Glutamatergic neuron (in vitro differentiated cells): ENCODE measurements at places on chromosomes 3 and 15.

DNA sequence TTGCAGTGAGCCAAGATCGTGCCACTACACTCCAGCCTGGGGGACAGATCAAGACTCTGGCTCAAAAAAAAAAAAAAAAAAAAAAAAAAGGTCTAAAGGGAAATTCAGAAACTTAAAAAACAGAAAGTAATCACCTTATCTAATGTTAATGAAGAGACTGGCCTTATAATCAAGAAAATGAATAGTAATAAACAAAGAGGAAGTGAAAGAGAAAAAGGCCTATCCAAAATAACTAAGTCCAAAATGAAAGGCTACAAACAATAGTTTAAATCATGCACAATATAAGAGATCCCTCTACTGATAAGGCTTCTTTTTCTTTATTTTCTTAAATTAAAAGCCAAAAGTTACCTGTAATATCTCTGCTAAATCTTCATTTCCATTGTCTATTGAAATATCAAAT is 37.1 kb upstream of the HDC start:
- no peak for DNase-seq

DNA sequence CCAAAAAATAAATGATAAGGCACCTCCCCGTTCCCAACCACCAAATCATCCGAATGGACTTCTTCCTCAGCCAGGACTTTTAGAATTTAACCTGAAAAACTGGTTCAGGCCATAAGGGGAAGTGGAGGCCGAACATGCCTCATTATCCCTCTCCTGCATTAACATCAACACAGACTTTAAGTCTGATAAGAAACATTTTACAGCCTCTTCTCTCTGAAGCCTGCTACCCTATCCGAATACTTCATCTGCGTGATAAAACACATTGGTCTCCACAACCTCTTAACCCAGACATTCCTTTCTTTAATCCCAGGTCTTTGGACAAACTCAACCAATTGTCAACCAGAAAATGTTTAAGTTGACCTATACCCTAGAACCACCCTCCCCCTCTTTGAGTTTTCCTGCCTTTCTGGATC is 850 bp upstream of the SLC41A3 start:
- DNase-seq, result no peak

DNA sequence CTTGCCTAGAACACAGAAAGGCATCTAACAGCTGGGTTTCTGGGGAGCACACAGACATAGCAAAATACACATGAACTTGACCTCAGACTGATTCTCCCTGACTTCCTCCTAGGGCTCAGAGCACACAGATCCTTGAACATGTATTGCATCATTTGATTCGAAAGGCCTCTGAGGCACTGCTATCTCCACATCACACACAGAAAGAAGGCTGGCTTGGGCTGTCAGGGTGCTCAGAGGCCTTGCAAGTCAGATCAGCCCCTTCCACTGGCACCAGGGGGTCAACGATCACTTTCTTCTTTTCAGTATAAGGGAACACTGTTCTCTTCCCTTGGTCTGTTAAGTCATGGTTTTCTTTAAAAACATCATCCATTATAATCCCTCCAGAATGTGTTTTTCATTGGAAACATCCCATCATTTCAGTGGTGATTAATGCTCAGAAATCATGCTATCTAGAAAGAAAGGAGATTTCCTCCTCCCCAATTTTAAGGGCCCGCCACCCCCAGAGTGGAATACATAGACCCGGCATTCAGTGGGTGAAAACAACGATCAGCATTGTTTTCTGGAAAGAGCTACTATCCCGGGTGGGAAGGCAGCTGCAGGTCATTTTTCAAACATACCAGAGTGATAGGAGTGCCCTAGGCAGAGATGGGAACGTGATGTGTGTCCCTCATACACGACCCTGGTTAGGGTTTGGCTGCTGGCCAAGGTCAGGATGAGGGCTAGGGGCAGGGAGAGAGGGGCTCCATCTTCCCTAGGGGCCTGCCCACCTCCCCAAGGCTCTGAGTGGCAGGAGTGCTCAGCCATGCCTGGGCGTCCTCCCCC is 253.3 kb upstream of the LYSMD4 start:
- DNase-seq, result no peak

GRCh38 chr3:69143612-69144011 is 21.2 kb upstream of the LMOD3 start:
- no peak for DNase-seq

GRCh38 chr15:55282284-55282833 is 7.3 kb downstream of the RAB27A start:
- no peak for DNase-seq

DNA sequence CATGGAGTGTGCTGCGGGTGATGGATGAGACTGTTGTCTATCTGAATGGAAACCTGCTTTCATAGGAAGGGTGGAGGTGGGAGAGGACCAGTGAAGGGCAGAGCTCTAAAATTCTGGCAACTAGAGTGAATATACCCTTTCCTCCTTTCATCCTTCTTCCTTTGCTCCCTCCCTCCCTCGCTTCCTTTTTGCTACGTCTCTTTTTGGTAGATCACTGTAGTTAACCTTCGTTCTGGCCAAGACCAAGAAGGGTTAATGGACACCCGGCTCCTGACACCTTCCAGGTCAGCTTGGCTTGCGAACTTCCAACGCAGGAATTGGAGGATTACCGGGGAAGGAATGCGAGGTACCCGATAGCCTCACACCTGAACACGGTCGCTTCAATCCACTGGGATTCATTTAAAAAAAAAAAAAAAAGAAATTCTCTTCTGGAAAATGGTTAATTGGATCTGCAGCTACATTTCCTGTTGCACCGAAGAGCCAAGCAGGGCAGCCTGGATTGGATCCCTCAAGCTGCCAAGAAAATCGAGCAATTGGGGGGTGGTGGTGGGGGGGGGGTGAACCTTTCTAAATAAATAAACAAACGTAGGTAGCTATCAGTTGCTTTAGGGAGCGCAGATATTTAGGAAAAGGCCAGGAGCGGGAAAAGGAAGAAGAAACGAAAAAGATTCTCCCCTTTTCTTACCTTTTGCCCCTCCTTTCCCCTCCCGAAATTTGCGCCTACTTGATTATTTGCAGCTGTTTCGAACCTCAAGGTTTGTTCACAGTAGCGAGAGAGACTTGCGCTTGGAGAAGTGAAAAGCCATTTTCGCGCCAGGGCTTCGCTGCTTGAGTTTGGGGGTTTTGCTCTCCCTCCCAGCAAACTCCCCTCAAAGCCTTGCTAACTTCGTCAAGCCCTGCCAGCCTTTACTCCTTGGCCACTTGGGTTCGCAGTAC is 9.5 kb upstream of the NR2F2 start:
- DNase-seq, result no peak

DNA sequence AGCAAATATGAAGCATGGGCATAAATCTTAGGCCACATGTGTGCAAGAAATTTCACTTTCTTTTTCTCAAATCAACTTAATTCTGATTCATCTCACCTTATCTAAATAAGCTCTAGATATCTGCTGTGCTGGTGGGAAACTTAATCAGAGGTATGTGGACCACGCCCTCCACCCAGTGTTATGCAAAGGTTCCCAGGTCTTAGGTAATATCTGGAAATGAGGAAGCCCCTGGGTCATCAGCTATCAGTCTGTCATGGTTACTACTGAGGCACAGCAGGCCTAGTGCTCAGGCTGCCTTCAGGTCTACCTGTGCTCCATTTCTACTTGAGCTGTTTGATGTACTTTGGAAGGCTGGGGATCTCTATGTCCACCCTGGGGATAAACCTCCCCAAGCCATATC is 134.4 kb upstream of the KCNH8 start:
- no peak for DNase-seq

DNA sequence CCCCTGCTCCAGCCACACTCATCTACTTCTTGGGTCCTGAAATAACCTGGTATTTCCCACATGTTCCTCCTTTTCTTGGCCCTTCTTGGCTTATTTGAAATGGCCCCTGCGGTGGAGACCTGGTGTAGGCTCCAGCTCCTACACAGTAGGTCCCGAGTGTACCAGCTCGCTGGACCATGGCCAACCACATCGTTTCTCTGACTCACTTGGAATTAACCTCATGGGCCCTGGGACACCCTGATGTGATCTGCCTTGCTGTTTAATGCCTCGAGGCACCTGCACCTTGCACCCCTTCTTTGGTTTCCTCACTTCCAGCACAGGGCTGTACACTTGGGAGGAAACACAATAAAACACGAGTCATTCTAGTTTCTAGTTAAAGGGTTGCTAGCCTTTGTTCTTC is 60.3 kb downstream of the FEM1B start:
- no peak for DNase-seq
